ENCODE measurements at places on chromosomes 4 and X.

DNA sequence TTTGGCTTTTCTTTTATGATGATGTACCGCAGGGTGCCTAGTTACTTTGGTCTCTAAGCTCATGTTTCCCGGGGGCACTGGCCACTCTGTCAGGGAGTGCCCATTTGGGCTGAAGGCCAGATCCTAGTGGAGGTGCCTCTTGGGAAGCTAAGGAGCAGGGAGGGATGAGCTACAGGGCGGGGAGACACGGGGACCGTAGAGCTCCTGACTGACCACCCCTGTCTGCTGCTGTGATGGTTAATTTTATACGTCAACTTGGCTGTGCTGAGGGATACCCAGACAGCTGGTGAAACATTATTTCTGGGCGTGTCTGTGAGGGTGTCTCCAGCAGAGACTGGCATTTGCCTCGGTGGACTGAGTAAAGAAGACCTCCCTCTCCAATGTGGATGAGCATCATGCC lies 24.9 kb upstream of the CLDN24 start:
- DNase-seq = no peak

DNA sequence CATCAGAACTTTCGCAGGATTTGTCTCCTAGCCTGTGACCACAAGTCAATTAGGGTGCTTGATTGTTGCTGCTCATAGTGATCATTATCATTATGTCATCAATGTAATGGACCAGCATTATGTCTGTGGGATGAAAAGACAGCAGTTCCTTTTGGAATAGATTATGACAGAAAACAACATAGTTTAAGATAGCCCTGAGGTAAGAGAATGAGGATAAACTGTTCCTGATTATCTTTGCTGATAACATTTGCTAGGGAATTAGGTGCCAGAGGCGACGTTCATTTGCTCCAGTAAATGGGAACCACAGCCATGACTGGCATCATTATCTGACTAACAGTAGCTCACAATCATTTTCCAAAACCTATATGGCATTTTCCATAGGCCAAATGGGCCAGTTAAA lies 12.7 kb upstream of the THOC2 start:
- no peak for DNase-seq

DNA sequence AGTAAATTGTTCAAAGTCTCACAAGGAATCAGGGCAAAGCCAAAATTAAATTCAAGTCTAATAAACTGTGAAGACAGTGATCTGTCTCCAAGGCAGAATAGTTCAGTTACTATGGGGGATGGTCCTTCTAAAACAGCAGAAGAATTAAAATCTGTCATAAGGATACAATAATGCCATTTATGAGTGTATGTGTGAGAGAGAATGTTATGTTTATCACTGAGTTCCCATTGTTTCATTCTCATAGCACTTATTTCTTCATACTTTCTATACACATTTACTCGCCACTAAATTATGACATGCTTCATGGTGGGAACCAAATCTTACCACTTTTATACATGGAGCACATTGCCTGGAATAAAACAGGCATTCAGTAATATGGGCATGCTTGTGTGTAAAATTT lies 102.5 kb downstream of the AMMECR1 start:
- no peak for DNase-seq

DNA sequence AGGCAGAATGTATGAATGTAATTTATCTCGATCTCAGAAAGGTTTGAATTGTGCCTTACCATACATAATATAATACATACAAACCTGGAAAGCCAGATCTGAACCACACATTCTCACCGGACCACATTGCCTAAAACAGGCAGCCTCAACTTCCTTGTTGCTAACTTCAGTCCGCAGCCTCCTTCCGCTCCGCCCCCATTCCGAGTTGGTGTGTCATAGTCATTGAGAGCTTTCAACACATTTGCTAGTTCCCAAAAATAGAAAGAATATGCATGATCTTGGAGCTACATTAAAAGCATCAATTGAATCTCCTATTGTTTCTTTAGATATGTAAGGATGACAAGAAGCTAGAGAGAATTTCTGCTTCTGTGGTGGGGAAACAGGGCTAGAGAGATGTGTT lies 127.2 kb downstream of the ARHGEF9 start:
- no peak for DNase-seq

DNA sequence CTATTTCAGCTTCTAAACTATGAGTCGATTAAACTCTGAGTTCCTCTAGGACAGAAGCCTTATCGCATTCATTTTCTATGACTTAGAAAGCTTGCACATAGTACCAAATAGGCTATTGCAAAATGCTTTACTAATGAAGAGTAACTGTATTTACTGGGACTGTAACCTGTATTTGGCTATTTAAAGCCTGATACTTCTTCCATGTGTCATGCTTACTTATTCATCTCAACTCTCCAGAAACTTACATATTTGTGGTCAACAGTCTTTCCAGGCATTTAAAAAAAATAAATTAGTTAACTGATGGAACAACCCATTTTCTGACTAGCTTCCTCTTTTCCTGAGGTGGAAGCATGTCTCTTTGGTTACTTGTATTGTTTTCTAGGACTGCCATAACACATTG lies 467.9 kb downstream of the PCDH11X start:
- DNase-seq = no peak

DNA sequence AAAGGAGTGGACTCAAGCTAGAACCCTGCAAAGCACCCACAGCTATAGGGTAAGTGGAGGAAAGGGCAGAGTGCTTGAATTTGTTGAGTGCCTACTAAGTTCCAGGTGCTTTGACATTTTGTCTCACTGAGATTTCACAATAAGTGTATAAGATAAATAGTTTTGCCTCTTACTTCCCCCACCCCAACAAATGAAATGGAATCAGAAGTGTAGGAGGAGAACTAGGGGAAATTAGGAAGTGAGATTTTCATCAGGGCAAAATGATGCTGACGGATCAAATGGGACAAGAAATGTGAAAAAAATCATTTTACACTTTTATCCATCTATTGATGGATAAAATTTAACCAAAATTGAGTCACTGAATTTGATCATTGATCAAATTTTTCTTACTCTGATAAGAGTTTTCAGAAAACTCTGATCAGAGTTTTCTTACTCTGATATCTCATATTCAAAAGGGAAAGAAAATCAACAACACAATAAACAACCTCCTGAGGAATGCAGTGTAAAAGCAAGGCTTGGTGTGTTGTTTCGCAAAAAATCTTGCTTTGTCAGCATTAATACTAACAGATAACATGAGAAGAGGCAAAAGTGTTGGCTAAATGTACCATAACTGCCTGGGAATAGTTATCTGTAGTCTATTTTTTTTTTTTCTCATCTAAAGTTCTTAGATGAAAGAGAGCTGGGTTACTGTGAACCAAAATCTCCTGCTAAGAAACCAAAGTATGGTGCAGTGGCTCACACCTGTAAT lies 24.9 kb downstream of the PLAC8 start:
- no peak for DNase-seq

- no peak for DNase-seq
These were observed 266.3 kb downstream of the PDGFC start for GRCh38 chr4:156705311-156705710.

DNA sequence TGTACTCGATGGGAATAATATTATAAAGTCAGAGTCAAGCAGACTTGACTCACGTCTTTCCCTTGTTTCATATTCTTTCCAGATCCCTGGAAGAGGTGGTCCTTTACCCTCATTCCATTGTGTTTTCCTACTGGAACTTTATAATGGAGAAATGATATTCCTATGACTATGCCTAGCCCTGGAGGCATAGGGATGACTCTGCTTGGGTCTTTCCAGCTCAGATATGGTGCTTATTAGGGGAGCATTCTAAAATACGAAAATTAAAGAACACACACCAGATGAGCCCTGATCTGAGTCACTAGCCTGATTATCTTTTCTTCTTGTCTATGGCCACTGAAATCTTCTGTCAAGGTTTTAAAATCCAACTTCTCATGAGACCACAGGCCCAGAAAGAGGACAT lies 231.4 kb downstream of the ANKRD50 start:
- DNase-seq = no peak

GRCh38 chrX:105424729-105425128 lies 204.2 kb upstream of the TEX13A start:
- no peak for DNase-seq

- DNase-seq = no peak
These were observed 728 bp downstream of the UBA6 start for GRCh38 chr4:67700116-67700737.

GRCh38 chr4:5650040-5650439 lies 58.3 kb downstream of the EVC2 start:
- no peak for DNase-seq

GRCh38 chr4:53601251-53601764 lies 10.0 kb upstream of the LNX1 start:
- DNase-seq = no peak

GRCh38 chr4:113106108-113106507 lies 56.7 kb downstream of the ANK2 start:
- DNase-seq = peak; percentile 73

- no peak for DNase-seq
These were observed 144.8 kb downstream of the SPATA18 start for GRCh38 chr4:52195869-52196268.

- no peak for DNase-seq
These were observed 372.9 kb downstream of the KLHL13 start for GRCh38 chrX:117743469-117744251.

DNA sequence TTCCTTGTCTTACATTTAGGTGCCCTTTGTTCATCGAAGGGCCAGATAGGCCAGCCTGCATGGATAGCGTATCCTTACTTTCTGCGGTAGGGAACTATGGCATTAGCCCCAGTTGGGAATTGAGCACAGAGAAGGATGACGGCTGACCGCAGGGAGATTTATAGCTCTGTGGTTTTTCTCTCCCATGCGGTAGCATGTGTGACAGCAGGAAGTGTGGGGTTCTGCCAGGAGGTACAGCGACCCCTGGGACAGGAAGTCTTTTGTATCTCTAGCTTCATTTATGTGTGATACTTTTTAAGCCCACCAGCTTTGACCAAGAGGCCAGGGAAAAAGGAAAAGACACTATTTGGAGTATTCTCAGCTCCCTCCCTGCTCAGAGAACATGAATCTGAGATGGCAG lies 33.1 kb downstream of the GAB3 start:
- DNase-seq = no peak

GRCh38 chr4:153141238-153141637 lies 63.0 kb upstream of the TRIM2 start:
- DNase-seq = no peak

- DNase-seq = no peak
These were observed 10.8 kb upstream of the NKAP start for GRCh38 chrX:119954374-119954773.

- no peak for DNase-seq
These were observed 105.9 kb upstream of the HPGD start for GRCh38 chr4:174628191-174628590.

DNA sequence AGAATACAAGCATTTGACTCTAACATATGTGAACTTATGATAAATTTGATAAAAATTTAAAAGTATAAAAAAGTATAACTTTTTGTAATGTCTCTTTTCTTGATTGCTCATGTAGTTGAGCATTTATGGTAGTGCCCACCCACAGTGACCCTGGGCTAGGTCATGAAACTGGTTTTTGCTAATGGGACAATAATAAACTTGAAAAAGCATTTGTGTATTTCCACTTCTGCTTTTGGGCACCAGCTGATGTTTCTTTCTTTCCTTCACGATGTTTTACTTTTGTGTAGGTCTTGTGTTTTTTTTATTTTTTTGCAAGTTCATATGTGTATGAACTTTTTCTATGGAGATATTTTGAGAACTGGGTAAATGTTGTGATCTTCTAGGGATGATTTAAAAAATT lies 313.1 kb downstream of the CBLL2 start:
- no peak for DNase-seq

DNA sequence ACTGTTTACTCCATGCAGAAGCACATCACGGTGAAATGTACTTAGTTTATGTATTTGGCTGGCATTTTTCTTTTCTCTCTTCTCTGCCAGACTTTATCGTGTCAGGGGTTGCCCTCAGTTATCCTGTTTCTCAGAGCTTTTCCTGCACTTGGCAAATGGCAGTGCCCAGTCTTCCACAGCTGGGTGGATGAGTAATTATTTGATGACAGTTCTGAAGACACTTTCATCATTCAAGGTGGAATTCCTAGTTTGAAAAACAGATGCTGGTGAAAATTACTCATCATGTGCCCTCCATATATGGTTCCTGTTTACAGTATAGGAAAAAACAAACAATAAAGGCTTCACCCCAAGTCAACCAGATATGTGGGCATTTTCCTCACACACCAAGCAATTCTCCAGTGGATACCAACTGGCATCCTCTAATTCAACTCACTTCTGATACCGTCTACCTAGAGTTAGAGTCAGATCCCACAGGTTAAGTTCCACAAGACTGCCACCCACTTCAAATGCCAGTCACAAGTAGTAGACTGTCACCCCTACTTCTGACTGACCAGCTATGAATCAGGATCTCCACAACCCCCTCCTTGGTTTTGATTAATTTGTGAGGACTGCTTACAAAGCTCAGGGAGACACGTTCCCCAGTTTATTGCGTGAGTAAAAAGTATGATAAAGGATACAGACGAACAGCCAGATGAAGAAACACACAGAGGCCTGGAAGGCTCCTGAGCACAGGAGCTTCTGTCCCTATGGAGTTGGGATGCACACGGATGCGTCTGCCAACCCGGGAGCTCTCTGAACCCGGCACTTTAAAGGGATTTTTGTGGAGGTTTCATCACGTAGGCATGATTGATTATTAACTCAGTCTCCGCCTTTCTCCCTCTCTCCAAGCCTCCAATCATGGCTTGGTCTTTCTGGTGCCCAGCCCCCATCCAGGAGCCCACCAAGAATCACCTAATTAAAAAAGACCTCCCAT lies 72.9 kb downstream of the CLDN34 start:
- no peak for DNase-seq

GRCh38 chr4:11973270-11973669 lies 544.6 kb upstream of the HS3ST1 start:
- DNase-seq = no peak

DNA sequence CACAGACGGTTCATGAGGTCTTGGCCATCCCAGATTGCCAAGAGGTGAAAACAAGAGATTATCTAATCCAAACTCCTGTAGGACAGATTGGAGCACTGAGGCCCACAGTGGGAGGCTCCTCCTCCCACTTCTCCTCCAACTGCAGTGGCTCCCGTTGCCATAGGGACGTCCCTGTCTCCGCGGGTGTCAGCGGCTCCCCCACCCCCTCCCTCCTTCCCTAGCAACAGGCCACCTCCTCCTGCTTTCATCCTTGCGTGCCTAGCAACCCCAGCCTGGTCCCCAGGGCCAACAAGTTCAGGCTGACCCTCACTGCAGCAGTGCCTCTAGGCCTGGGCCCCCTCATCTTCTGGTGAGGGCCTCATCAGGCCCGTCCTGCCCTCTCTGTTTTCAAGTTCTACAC lies 6.8 kb upstream of the IQSEC2 start:
- peak; percentile 18 for DNase-seq

GRCh38 chr4:48085821-48086589 lies 48.0 kb downstream of the TXK start:
- DNase-seq = no peak

GRCh38 chr4:38532908-38533499 lies 131.0 kb upstream of the KLF3 start:
- no peak for DNase-seq

All from hippocampal formation (tissue), 2 donors.